ENCODE measurements at places on chromosomes 12 and 14.

DNA sequence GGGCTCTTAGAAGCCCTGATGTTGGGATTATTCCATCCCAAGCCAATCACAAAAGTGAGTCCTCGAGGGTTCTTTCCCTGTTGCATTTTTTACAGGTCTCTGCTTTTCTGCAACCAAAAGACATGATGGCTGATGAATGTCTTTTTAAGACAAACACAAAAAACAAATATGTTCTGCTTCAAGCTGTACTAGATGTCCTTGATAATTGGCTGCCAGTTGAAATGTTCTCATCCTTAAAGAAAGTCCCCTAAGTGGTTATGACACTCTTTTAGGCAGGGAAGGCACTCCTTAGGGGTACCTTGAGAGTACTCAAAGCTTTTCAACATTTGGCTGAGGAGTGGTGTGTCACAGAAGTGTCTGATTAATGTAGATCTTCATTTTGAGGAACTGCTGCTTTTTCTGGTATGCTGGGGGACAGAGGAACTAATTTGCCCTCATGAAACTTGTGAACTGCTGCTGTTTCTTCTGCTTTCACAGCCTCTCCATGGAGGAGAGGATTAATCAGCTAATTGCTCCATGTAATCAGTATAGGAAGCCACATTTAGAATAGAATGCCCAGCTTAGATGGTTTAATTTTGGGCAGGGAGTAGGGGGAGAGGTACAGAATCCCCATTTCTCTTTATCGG, 22.8 kb upstream of the IGF1 start:
- no peak for DNase-seq

DNA sequence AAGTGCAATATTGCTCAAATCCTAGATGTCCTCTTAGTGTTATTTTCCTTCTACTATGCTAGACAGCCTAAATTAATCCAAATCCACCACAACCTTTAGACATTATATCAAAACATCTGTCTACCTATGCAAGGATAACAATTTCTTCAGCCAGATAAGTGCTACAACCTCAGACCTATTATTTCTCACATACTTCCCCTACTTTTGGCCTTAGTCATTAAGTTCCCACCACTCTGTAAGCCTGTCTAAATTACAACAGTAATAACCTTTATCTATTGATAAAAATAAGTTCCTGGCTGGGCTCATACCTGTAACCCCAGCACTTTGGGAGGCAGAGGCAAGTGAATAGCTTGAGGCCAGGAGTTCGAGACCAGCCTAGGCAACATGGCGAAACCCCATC, 74.0 kb downstream of the KIF21A start:
- no peak for DNase-seq

- DNase-seq, result no peak
These were observed 55.9 kb upstream of the AVPR1A start for GRCh38 chr12:63206909-63207308.

DNA sequence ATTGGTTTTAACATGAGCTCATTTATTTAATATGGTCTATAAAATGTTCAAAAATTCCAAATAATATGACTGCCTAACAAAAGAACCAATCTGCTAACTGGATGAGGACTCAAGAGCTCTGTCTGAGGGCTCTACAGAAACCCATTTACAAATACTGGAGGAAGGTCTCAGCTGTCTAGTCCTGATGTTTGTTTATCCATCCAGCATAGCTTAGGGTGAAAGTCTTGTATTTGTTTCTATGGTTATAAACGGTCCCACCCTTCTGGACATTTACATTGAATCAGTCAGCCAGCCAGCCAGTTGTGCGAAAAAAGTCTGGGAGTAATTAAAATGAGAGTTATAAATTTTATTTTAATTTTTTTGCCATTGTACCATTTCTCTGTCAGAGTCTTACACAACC, 220.7 kb downstream of the BMP4 start:
- no peak for DNase-seq
